Inflammatory macrophage treated with lipopolysaccharide for 1 hour (primary cell): ENCODE measurements at places on chromosomes 7 and 10.

DNA sequence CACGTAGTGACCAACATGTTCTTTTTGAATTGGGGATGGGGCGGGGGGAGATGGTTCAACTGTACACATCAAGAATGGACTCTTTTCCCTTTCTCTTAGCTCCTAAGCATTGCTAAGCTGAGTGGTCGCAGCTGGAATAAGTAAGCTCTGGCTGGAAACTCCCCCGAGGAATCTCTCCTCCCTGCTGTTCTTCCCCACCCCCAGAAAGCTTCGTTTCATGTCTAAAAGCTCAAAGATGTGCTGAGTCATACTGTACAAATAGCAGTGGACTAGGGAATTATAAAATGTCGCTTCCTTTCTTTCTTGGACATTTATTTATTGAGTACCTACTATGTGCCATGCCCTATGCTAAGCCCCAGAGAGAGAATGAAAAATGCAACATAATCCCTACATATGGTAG, 191.1 kb upstream of the ADO start:
- peak; percentile 68 for DNase-seq

DNA sequence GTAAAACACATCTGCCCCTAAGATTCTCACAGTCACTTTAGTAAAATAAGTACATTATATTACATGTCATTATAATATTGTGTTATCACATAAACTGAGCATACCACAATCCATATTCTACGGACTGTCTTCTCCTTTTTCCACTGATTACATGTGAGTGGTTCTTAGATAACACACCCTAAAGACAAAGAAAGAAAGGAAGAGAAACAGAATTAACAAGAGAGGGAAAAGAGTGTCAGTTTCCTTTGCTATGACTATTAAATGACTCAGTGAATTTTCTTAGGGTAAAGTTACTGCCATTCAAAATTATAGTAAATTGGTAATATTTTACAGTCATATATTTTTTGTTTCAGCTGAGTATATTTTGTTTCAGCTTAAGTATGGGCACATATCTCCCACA, 268.3 kb downstream of the TWIST1 start:
- DNase-seq, result no peak

DNA sequence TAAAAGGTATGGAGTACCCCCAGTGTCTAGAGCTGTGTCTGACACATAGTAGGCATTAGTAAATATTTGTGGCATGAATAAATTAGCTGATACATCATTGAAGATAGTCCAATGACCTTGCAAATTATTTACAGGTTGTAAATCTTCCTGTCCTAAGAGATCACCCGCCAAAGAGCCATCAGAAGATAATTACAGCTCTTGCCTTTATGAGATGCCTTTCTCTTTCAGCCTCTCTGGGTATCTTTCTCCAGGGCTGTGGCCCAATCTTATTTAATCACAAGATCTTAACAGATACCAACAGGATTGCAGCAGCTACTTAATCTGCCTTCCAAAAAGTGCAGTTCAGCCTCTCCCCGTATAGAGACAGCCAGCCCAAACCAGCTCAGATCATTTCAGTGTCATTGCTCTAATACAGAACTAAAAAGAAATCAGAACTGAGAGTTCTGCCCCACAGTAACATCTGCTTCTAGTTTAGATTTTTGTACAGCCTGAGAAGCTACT, 41.5 kb downstream of the MYOF start:
- DNase-seq, result no peak

GRCh38 chr10:61970182-61971002, 68.9 kb downstream of the ARID5B start:
- DNase-seq, result no peak

DNA sequence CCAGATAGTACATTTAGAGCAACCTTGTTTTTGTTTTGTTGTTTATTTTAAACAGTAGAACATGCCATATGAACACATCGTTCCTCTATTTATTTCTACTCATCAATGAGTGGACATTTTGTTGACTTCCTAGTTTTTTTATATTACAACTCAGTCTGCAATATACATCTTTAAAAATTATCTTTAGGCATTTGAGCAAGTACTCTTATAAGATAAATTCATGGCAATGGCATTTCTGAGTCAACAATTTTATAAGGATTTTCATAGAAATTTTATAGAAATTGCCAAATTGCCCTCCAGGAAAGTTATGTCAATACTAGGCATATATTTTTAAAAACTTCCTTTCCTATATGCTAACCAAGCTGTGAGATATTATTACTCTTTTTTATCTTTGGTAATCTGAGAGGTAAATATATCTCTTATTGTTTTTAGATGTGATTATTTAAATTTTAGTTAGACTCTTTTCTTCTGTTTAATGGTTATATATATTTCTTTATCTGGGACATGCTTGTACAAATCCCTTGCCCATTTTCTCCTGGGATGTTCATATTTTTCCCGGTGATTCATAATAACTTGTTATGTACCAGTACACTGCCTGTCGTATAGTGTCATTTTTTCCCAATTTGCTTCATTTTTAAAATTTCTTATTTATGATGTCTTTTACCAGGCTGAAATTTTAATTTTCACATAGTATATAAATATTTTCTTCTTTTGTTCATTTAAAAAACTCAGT, 50.5 kb downstream of the FZD1 start:
- DNase-seq, result no peak

- DNase-seq, result no peak
Measured at GRCh38 chr10:21530641-21531040, 3.4 kb upstream of the MLLT10 start.

- no peak for DNase-seq
Measured at GRCh38 chr7:127733986-127734385, 82.0 kb downstream of the SND1 start.

- DNase-seq, result no peak
Measured at GRCh38 chr7:154598396-154598795, 404.5 kb downstream of the PAXIP1 start.

DNA sequence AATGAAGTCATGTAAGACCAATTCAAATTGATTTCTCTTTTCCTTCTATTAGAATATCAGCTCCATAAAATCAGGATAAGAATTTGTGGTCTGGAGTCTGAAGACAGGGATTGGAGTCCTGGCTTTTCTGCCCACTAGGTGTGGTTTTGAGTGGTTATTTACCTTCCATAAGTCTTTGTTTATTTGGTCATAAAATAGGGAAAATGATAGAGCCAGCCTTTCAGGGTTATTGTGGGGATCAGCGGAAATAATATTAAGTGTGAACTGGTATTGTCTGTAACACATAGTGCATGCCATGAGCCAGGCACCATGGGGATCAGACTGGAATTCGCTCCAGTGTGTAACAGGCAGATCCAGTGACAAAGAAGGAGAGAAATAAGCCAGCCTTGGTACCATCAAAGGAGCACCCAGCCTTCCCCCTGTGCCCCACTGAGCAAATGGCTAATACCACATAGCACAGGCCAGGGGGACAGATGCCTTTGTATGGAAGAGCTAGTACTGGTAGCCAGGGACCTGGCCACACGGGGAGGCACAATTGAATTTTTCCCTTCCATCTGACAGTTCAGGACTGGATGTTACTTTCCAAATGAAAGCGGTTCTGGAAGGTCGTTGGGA, 509.7 kb upstream of the PODXL start:
- DNase-seq, result no peak

GRCh38 chr10:62503872-62504271, 129.7 kb downstream of the ZNF365 start:
- DNase-seq, result peak; percentile 54

DNA sequence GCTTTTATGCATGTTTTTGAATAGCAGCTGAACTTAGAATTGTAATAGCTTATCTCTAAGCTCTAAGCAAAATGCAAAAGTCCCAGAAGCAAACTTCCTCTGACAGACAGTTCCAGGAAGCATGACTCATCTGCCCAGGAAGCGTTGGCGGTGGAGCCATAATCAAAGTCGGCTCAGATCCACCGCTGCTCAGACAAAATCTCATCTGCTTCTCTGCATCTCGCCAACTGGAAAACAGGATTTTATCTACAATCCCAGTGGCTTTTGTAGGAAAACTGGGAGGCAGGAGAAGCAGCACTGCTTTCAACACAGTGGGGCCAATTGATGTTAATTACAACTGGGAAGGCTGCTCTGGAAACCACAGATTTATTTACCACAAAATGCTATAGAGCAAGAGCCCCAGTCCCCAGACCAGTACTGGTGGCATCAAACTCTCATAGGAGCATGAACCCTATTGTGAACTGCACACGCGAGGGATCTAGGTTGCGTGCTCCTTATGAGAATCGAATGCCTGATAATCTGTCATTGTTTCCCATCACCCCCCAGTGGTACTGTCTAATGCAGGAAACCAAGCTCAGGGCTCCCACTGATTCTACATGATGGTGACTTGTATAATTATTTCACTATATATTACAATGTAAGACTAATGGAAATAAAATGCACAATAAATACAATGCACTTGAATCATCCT, 99.9 kb downstream of the CUBN start:
- DNase-seq, result peak; percentile 96

- DNase-seq, result peak; percentile 45
Measured at GRCh38 chr10:114499630-114500190, 95.4 kb upstream of the AFAP1L2 start.

DNA sequence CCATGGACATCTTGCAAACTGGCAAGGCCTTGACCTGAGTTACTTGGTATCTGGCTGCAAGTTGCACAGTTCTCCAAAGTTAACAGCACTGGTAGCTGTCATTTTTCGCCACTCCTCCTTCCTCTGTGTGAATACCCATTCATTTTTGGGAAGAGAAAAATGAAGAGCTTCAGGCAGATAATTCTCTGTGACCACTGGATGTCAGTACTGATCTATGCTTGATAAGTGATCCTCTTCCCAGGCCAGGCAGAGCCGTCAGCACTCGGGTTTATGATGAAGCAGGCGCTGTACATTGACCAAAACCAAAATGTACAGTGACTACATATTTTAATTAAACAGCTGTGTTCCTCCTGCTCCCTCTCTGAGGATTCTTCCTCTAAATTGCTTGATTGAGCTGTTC, 55.9 kb upstream of the PDZD8 start:
- DNase-seq, result peak; percentile 41

- peak; percentile 4 for DNase-seq
Measured at GRCh38 chr7:104264285-104264684, 56.5 kb upstream of the ORC5 start.

- no peak for DNase-seq
Measured at GRCh38 chr7:123641901-123642300, 13.8 kb upstream of the LMOD2 start.

- DNase-seq, result no peak
Measured at GRCh38 chr7:53794816-53795215, 747.4 kb upstream of the VSTM2A start.

DNA sequence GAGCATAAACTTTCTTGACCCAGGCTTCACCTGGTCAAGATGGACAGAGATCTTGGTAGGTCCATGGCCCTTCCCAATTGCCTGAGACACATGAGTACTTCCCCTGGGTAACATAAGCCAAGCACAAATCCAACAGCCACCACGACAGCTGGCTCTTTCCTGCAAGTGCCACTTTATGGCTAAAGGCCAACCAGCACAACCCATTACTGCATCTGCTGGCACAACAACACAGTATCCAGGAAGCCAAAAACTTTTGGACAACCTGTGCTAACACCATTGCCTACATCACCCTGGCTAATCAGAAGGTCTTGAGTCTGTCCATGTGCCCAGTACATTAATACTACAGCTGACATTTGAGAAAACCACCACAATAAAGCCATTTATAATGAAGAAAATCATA, 548.0 kb upstream of the SEMA3D start:
- DNase-seq, result no peak

- no peak for DNase-seq
Measured at GRCh38 chr10:61285749-61286148, 167.4 kb downstream of the TMEM26 start.

- no peak for DNase-seq
Measured at GRCh38 chr10:83820033-83820432, 319.3 kb upstream of the GHITM start.

DNA sequence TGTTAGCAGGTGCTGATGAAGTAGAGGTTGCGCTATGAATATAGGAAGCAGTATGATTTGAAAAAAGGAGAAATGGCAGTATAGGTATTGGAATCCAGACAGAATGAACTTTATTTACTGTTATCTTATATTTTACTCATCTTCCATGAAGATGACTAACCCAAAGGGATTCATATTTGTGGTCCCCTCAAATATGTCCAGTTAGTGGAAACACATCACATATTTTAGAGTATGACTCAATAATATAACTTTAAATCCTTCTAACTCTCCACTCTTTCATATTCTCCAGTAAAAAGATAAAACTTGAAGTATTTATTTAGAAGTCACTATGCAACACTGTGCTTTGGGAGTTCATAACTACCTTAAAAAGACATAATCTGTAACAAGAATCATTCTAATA, 286.5 kb upstream of the LRRTM3 start:
- no peak for DNase-seq

- DNase-seq, result no peak
Measured at GRCh38 chr10:29840516-29841276, 205.9 kb upstream of the SVIL start.

DNA sequence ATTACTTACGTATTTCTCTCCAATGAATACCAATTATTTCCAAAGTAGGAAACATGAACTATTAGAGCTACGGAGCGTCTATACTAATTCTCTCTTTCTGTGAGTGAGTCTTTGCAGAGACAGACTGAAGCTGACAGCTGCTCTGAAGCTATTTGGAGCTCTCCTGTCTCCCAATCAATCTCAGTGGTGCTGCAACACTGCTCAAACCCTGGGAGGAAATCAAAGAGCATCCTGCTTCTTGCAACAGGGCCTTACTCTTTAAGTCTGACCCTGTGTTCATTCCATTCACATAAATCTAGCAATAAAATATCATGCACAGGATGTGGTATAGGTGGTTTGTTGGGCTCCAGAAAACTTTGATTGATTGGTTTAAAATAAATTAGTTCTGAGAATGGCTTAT, 685.7 kb upstream of the IGFBP3 start:
- DNase-seq, result no peak

GRCh38 chr7:2851497-2851896, 7.4 kb upstream of the GNA12 start:
- no peak for DNase-seq

GRCh38 chr7:78968951-78969350, 484.5 kb downstream of the MAGI2 start:
- no peak for DNase-seq

DNA sequence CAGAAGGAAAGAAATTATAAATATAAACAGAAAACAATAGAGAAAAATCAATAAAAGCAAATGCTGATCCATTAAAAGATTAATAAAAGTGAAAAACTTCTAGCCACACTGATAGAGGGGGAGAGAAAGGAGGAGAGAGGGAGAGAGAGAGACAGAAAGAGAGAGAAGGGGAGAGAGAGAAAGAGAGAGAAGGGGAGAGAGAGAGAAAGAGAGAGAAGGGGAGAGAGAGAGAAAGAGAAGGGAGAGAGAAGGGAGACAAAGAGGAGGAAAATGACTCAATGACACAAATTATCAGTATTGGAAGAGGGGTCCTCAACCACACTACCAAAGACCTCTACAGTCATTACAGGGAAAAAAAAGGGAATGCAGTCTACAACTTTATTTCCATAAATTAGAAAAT, 94.4 kb upstream of the VIPR2 start:
- no peak for DNase-seq

GRCh38 chr7:30649717-30650420, 32.4 kb downstream of the CRHR2 start:
- DNase-seq, result no peak
